GM10248 (cell line): ENCODE measurements at places on chromosomes 11 and 22.

DNA sequence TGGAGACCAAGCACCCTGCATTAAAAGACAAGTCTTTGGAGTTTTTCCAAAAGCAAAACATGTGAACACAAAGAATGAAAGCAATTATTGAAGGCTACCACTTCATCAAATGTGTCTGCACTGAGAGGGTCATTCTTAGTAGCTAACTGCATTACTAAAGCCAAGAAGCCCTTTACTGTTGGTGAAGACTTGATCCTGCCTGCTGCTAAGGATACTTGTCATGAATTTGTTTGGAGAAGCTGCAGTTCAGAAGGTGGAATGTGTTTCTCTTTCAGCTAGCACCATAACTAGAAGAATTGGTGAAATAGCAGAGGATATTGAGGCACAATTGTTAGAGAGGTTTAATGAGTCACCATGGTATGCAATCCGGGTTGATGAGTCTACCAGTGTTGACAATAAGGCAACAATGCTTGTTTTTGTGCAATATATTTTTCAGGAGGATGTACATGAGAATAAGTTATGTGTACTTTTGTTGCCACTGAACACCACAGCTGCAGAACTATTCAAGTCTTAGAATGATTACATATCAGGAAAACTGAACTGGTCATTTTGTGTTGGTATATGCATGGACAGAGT lies 457.3 kb upstream of the ISX start:
- DNase-seq, result no peak

- peak; percentile 24 for DNase-seq
These were observed 25.9 kb upstream of the HTATIP2 start for GRCh38 chr11:20337526-20338154.

DNA sequence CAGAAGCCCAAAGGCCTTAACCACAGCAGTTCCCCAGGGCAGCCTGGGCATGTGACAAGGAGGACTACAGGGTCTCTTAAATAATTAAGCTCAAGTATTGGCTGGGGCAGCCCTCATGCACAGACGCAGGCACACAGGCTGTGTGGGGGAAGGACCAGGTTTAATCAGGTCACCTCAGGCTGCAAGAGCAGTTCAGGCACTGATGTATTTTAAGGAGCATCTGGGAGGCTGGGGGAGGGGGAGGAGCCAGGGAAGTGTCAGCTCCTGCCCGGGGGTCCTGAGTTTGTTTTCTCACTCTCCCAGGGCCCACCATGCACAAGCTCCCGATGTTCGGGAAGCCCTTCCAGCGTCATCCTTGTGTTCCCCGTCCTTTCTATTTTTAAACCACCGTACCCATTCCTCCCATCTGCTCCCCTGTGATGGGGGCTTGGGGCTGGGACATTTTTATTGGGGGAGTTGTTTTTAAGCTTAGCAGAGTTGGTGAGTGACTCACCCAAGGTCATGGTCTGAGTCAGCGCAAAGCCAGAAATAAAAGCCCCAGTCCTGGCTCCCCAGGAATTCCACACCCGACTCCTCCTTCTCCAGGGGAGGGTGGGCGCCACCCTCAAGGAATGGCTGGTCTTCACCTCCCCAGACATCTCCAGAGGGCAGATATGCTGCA lies 2.4 kb downstream of the CSDC2 start:
- no peak for DNase-seq

DNA sequence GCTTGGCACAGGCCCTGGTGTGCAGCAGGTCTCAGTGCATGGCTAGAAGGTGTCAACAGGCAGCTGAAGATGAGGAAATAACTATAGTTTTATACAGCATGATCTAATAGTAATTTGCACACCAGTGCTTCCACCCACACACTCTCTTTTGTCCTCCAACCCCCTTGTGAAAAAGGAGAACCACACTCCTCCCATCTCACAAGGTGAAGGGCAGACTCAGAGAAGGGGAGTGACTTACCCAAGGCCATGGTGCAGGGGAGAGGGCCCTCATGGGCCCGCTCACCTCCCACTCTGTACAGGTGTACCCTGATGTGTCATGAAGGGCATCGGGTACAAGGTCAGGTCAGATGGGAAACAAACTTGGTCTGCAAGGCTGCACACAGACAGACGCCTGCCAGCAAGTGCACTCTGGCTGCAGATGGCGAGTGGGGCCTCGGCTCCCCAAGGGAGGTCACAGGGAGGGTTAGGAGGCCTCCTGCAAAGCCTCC lies 53.4 kb downstream of the DGCR2 start:
- no peak for DNase-seq

GRCh38 chr11:75303544-75304224 lies 47.8 kb downstream of the ARRB1 start:
- DNase-seq, result no peak

DNA sequence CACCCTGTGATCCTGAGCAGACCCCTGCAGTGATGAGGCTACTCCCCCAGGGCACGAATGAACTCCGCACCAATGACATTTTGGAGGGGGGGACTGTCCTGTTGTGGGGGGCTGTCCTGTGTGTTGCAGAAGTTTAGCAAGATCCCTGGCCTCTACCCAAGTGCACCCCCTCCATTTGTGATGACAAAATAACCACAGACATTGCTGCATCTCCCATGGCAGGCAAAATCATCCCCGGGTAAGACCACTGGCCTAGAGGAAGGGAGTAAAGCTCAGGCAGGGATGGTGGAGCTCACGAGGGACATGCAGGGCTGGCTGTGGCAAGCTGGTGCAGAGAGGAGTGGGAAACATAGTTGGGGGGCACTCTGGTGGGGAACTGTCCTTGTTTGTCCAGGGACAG lies 40.6 kb downstream of the NECTIN1 start:
- DNase-seq, result no peak

DNA sequence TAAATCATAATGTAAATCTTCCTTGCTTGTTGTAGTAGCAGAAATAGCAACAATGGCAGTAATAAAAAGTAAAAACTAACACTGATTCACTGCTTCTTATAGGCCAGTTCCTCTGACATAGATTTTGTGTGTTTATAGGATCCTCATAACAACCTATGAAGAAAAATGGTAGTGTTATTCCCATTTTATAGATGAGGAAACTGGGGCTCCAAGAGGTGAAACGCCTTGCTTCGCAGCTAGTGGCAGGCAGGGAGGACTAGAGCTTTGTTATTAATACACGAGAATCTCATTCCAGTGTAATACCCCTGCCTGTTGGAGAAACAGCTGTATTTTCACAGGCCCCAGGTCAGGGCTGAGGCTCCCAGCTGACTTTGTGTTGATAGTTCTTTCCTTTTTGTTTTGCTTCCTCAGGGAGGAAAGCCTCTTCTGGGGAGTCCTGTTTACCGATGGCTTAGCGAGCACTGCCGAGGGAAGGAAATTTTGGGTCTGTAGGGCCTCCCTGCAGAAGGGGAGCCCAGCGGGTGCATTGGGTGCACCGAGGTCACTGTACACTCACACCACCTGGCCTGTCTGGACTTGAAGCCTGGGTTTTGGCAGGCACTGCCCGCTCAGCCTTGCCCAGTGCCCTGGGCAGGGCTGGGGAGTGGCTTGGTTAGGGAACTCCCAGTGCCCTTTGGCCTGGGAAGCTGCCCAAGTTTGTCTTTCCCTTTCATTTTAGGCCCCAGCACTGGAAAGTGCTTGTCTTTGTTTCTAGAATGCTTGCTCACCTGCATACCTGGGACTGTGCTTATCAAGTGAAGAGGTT lies 13.5 kb downstream of the KIAA1671 start:
- DNase-seq, result no peak

GRCh38 chr11:117094776-117095175 lies 3.5 kb downstream of the SIK3 start:
- DNase-seq, result no peak

DNA sequence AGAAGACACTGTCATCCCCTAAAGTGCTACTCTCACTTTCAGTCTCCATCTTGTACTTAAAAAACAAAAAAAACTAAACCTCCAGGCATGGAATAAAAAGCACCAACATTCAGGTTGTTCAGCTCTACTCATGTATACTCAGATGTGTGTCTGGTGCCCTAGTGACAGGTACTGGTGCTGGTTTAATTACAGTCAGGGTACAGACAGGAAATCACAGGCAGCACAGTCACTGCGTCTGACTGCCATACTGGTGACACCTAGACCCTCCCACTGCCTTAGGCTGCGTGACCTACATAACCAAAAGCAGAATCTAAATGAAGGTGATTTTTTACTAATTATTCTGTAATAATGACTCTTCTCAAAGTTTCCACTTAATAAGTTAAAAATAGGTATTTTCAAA lies at the start of gene ARHGAP32:
ARHGAP32 (minus strand) TSS at position 176 of the 400 bp plus-strand sequence; CDS start at position 49, 127 bp downstream.
- no peak for DNase-seq

DNA sequence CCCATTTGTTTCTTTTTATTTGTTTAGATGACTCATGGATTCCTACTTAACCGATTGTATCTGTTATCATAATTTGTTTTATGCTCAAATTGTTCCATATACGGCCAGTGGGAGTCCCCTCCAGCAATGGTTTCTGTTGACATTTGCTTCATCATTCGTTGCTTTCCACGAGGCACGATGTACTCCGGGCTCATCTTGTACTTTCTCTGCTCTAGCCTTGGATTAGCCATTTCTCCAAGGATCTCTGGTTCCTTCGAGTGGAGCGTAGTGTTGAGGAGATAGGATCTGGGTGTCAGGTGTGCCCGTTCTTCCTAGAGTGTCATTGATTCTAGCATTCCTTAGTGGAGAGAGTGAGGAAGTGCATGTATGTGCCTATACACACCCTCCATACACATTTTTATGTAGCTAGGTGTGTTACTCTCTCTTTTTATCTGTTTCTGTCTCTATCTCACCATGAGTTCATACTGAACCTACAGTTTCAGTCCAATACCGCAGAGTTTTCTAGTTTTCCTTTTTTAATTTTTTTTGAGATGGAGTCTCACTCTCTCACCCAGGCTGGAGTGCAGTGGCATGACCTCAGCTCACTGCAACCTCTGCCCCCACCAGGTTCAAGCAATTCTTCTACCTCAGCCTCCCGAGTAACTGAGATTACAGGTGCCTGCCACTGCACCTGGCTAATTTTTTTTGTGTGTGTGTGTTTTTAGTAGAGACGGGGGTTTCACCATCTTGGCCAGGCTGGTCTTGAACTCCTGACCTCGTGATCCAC lies 31.4 kb downstream of the TECTA start:
- no peak for DNase-seq

DNA sequence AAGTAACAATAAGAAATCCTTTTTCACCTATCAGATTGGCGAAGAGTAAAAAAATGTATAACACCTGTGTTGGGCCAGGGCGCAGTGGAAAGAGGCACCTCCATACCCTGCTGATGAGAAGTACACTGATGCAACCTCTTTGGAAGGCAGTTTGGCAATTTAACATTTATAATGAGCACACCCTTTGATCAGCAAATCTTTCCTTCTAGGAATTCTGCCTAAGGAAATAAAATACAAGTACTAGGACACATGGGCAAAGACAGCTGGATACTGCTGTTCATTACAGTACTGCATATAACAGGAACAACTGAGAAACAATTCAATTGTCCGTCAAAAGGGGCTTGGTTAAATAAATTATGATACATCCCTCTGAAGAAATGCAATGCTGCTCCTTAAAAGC lies 110.1 kb downstream of the RPL27A start:
- DNase-seq, result no peak

- DNase-seq, result no peak
These were observed at the start of gene NNMT for GRCh38 chr11:114295676-114296604. NNMT (plus strand) TSS chr11:114296399; CDS start chr11:114296557, 158 bp downstream.

DNA sequence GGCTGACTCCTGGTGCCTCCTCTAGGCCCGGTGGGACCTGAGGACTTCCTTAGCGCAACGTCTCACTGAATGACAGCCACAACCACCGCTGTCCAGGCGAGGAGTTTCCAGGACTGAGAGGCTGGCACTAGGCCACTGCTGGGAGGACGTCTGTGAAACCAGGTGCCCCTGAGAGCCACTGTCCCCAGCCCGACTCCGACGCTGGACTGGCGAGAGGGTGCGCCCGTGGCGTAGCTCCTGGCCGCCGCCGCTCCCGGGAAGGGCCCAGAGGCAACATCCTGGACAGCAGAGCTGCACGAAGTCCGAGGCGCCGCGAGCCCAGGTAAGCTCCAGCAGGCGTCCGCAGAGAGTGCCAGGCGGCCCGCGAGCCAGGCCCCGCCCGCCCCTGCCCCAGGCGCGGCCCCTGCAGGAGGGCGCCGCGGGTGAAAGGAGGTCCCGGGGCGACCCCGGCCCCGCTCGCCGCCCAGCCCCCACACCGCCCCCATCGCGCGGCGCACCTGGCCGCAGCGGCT lies 525 bp downstream of the DGCR2 start:
- peak; percentile 52 for DNase-seq

- no peak for DNase-seq
These were observed 7.4 kb upstream of the CCDC34 start for GRCh38 chr11:27370374-27370773.

GRCh38 chr11:2666401-2666741 lies 33.4 kb downstream of the KCNQ1OT1 start:
- no peak for DNase-seq

GRCh38 chr11:36509694-36510593 lies at the start of gene TRAF6:
TRAF6 (minus strand) TSS chr11:36510272; CDS start chr11:36501515, 8,757 bp downstream.
- DNase-seq, result peak; percentile 94

DNA sequence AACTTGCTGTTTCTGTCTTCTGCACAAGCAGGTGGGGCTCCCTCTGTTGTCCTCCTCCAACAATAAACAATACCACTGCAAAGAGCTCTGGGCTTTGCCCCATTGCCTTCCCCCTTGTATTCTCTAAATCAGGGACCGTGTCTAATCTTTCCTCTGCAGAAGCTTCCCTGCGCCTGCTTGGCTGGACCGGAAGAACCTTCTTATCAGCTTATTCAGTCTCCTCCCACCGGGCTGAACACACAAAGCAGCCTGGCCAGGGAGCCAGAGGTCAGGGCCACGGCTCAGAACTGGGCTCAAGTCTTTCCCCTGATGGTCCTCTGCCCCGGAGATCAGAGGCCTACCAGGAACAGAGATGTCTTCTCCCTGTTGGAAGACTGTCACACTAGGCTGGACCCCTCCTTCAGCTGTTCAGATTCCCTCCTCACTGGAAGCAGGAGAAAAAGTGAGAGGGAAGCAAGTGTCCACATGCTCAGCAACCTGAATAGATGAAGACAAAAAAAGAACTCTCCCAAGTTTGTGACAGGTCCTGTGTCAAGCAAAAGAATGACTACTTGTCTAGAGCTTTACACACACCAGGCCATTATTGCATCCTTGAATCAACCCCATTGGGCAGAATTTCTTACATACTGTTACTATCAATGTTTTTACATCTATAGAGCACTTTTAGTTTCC lies 63.7 kb downstream of the RAB30 start:
- peak; percentile 30 for DNase-seq

DNA sequence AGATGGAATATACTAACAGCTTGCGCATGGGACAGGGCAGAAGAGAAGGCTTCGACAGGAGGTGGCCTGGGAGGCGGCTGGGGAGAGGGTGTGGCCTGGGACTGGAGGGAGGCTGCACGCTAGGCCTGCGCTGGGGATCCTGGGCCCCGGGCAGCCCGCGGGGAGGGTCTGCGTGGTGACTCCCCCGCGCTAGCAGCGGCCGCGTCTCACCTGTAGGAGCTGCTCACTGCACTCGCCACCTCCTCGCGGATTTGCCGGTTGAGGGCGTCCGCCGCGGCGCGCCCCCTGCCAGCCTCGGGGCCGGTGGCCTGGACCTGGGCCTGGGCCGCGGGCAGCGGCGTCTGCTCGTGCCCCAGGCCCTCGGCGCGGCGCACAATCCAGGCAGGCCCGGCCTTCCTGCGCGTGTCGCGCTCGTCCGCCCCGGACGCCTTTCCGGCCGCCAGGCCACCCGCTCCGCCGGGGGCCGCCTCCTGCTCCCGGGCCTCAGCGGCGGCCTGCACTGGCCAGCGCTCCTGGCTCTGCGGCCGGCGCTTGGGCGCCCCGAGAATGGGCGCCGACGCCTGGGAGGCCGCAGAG lies 1.5 kb downstream of the MAP6 start:
- peak; percentile 43 for DNase-seq
